ENCODE measurements at places on chromosomes 11 and 22. TPM values are rescaled to one million over a fixed set of nuclear protein-coding genes. Genes with fewer than 3 reads are reported as not detected.

Gene MEI1
- not detected for total RNA-seq

Gene FOLR2
- 11.4 TPM for total RNA-seq

Gene OR10S1
- not detected for total RNA-seq

Gene SSTR3
- 4.2 TPM for total RNA-seq

Gene SESN3
- 9.6 TPM for total RNA-seq

Gene ACCS
- 14.3 TPM for total RNA-seq

Gene MS4A3
- total RNA-seq = not detected

Gene MMP12
- total RNA-seq = not detected

Gene GLYATL2
- not detected for total RNA-seq

DNA sequence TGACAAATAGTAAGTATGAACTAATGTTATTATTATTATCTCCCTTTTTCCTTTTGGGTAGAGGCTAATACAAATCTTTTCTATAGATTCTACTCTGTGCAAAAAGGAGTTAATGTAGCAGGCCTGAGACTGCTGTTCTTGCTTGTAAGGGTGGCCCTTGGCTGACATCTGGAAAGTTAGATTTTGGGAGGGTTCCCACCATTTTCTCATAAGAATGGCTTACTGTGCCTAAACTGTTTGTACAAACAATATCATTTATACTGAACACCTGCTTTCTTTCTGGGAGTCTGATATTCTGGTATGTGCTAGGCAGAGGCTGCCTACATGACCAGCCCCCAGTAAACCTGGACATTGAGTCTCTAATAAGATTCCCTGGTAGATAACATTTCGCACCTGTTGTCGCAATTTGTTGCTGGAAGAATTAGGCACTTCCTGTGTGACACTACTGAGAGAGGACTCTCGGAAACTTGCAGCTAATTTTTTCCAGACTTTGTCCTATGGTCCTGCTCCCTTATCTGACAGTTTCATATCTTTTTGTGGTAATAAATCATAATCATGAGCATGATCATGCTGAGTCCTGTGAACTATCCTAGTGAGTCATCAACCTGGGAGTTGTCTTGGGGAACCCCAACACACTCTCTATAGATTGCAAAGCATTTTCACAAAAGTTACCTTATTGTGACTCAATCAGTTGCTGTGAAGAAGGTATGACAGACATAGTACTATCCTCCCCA, 257.7 kb upstream of the CCDC90B start:
- DNase-seq = no peak

GRCh38 chr11:132254906-132255305, 884.5 kb downstream of the NTM start:
- DNase-seq = no peak

GRCh38 chr11:104442321-104442720, 278.4 kb upstream of the PDGFD start:
- no peak for DNase-seq

GRCh38 chr22:33557836-33558235, 362.4 kb downstream of the LARGE1 start:
- DNase-seq = no peak

DNA sequence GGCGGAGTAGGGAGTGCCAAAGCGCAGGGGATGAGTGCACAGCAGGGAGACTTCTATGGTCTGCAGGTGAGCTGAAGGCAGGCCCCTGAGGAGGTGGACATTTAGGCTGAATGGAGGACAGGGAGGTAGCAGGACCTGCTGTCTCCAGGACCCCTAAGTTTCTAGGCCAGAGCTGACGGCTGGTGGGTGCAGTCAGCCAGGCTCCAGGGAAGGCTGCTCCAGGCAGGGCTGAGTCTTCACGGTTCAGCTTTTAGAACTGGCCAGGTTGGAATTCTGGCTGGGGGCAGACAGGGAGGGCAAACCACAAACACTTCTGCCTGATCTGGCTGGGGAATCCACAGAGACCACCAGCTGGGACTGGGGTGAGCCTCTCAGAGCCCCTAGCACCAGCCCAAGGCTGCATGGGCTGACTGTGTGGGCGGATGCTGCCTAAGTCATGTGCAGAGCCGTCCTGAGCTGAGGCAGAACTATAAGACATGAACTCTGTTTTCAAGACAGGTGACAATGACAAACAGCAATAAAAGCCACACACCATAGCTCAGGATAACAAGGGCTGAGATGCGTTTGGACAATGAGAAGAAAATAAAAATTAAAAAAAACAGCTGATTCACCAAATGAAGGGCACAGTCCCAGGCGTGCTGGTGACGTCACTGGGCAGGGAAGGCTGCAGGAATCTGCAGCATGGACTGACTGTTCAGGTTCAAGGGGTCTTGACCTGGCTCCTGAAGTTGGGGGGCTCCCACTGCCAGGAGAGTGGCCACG, 10.4 kb upstream of the MALAT1 start:
- no peak for DNase-seq

DNA sequence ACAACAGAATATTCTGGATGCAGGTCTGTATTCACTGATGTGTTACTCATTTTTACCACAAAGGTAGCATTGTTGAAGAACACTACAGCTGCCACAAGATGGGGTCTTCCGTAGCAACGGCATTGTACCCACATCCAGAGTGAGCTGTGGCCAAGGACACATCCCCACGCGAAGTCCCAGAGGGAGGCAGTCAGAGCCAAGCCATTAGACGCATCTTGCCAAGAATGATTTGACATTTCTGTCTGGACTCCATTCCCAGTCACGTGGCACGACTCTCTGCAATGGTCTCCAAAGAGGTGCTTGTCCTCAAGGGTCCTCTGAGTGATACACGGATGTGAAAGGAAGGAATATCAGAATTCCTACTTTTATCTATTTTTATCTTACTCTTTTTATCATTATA, 15.5 kb downstream of the OPCML start:
- DNase-seq = no peak

GRCh38 chr22:31692186-31692886, 30.3 kb upstream of the PISD start:
- no peak for DNase-seq

DNA sequence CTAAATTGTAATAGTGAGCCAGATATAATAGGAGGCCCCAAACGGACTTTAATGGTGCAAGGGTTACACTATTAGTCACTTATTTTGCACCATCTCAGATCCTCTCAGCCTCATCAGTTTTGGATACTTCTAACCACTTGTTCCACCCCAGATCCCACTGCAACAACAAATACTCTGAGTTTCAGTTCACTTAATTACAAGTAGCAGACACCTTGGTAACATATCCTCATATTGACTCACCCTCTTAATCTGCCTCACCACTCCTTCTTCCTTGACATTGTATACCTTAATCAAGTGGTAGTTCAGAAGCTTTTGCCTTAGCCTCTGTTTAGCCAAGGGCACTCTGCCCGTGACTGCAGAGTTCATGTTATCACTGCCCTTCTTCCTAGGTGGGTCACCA, 256.1 kb upstream of the UBASH3B start:
- no peak for DNase-seq

GRCh38 chr22:23849009-23850006, 8.4 kb upstream of the SLC2A11 start:
- peak; percentile 86 for DNase-seq

DNA sequence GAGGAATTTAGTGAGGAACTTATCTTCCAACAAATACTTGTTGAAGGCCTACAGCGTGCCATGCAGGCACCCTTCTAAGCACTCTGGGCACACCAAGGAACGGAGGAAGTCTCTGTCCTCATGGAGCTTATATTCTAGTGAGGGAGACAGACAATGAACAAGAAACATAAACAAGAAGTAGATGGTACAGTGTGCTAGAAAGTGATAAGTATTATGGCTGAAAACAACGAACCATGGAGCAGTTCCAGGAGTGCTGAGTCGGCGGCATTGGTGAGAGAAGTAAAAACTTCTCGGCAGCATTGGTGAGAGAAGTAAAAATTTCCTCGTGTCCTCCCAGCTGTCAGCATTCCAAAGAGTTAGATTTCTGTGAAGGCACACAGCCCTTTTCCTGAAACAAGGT, 53.2 kb downstream of the FAM76B start:
- no peak for DNase-seq

GRCh38 chr11:107563702-107564101, 1.8 kb downstream of the ALKBH8 start:
- DNase-seq = no peak

DNA sequence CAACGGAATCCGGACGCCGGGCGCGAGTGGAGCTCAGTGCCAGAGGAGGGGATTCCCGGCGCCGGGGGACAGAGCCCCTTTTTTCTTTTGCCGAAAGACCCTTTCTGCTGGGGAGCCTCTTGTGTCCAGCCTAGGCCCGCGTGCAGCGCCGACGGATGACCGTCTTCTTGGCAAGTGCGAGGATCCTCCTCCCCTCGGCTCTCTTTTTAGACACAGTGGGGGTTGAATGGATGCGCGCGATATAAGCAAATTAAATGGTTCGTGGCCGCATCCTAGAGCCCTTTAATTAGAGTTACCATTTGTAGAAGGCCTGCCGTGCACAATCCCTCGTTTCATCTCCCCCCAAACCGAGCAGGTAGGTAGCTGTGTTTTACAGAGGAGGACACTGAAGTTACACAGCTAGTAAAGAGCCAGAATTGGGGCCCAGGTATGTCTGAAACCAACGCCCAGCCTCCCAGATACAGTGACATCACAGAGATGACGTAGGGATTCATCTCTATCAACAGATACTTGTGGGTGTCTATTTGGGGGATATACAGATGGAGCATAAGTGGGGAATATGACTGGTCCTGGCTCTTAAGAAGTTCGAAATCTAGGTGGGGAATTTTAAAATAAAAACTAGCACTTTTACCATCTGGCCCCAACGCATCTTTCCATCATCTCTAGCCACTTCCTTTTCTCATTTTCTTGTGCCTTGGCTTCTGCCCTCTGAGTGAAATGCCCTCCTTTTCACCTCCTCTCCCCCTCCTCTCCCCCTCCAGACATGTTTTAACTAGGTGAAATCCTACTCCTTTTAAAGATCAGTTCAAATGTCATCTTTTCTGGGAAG, 875 bp downstream of the TCP11L1 start:
- DNase-seq = no peak

GRCh38 chr22:37775785-37776638, 31.7 kb upstream of the GCAT start:
- DNase-seq = no peak

DNA sequence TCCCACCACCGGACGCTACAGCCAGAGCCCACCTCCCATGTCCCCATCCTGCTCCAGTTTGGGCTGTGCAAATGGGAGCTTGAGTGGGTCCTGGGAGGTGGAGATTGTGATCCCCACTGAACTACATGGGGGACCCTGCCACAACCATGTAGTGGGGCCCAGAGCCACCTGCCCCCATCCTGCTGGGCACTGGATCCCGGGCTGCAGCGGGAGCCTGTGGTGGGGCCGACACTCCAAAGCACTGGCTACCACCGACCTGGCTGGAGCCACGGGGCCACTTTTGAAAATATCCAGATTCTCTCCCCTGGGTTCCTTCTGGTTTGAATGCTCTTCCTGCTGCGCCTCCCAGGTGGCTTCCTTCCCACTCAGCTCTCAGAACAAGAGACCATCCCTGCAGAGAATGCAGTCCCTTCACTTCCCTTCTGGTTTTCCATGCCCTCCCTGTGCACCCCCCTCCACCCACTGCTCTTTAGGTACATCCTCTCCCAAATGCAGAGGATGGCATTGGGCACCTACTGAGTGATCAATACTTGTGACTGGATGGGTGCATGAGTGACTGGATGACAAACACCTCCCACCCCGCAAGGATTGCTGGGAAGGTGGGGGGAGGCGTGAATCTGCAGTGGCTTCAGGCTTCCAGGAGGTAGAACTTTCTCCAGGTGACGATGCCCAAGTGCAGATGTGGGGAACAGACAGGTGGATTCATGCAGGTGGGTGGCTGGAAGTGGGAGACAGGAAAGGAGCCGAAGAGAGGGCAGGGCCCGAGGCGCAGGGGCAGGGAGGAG, 846 bp upstream of the UNC93B1 start:
- DNase-seq = no peak

DNA sequence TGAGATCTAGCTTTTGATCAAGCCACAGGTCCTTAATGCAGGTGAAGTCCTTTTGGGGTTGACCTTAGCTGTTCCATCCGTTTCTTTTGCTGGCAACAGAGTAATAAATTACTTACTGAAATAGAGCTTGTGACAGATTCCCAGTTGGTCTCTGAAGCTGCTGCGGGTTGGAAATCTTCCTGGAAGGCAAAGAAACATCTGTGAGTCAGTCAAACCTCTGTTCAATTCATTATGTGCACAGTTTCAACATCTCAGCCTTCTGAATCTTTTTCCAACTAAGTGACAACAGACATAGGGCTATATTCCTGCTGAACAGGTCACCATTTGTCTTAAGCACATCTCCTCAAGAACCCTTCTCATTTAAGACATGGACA, 88.9 kb upstream of the DDI1 start:
- no peak for DNase-seq

GRCh38 chr22:19604711-19605268, 80.6 kb upstream of the CLDN5 start:
- no peak for DNase-seq

DNA sequence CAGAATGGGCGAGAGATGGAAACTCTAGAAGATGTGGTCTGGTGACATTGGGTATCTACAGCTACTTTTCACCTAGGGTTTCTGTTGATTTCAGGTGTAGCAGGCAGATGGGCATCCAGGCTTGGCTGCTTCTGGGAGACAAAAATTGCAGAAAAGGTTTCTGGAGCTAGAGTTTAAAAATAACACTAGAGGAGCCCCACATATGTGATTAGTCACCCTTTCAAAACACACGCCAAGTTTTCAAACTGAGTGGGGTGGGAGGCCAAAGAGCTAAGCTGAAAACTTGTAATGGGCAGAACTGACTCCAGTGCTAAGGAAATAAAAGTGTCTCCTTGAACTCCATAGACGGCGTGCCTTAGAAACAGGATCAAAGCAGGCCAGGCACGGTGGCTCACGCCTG, 80.8 kb downstream of the GRK3 start:
- no peak for DNase-seq

DNA sequence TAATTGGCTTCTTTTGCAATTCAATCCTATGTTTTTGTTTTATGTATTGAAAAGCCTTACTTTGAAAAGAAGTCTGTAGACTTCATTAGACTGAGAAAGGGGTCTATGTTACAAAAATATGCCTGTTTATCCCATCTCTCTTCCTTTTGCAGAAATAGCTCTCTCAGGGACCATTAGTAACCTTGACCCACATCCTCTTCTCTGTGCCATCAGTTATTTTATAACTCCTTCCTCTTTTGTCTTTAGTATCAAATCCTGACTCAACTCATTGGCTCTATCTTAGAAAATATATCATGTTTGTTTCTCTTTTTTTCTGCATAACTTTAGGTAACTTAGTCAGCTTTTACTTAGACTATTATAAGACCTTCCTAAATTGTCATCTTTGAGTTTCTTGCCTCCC, 20.3 kb downstream of the ZC3H12C start:
- DNase-seq = no peak

GRCh38 chr22:46517255-46517761, 20.1 kb downstream of the CELSR1 start:
- no peak for DNase-seq

GRCh38 chr11:45834298-45834756, 12.9 kb upstream of the CRY2 start:
- no peak for DNase-seq

GRCh38 chr11:62612366-62613290, at the start of the genes EML3 and ROM1:
EML3 (minus strand) TSS chr11:62612775; CDS start chr11:62612457, 318 bp downstream.
ROM1 (plus strand) TSS chr11:62613257; CDS start chr11:62613282, 25 bp downstream.
- DNase-seq = peak; percentile 85

DNA sequence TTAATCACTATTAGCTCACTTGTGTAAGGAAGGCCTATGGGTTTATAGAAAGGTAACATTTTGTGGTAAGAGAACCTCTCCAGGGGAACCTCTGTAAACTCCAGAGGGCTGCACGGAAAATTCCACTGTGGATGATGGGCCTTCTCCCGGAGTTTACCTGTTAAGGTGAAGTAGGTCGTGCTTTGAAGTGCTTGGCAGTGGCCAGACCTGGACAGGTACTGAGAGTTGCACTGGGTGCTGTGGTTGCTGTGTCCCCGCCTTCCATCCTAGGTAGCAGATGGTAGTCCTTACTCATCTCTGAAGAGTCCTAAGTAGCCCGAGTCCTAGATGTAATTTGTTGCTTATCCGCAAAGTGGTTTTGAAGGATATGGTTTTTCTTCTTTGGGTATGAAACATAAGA, 133.4 kb downstream of the TEAD1 start:
- no peak for DNase-seq
